Vein endothelial cell (primary cell): ENCODE measurements at places on chromosomes 5 and 9. TPM values are rescaled to one million over a fixed set of nuclear protein-coding genes. Genes with fewer than 3 reads are reported as not detected.

DCAF12 gene
- total RNA-seq, result 28.4 and 33.1 TPM in 2 replicates

C5 gene
- 0.65 and 0.86 TPM in 2 replicates for total RNA-seq

CD72 gene
- not detected in 2 replicates for total RNA-seq

EQTN gene
- not detected in 2 replicates for total RNA-seq

EPB41L4B gene
- 0.98 and 1.3 TPM in 2 replicates for total RNA-seq
